ENCODE measurements at places on chromosomes 13 and 19.
A peak's percentile ranks its signal among the peaks of the same experiment; 100 is the strongest.

DNA sequence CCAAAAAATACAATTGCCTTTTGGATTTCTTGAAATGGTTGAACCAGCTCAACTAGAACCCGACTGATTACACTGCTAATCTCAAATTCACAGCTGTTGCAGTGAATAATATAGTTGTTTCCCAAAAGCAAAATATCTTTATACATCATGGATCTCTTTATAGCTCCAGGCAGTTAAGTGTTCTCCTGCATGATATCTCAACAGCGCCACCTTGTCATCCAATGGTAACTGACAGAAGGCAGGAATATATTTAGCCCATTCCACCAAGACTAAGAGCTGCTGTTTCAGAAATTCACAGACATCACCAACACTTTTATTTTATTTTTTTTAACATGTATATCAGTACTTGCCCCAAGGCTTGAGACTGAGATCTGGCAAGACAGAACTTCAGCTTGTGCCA lies 1141.0 kb upstream of the PRR20A start:
- DNase-seq = no peak

DNA sequence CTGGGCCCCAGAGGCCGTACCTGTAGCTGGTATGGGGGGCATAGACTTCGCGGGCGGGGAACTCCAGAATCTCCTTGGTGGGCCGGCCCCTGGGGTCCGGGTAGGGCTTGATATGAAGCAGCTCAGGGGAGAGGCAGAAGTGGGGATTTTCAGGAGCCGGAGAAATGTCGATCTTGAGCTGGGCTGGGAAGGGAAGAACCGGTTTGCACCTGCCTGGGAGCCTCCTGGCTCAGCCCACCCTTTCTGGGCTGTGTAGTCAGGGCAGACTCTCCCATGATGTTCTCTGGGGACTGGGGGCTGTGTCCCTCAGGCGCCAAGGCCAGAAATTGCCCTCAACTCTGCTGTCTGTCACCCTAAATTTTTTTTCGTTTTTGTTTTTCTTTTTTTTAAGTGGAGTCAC lies 2.6 kb downstream of the ANGPTL8 start:
- no peak for DNase-seq

DNA sequence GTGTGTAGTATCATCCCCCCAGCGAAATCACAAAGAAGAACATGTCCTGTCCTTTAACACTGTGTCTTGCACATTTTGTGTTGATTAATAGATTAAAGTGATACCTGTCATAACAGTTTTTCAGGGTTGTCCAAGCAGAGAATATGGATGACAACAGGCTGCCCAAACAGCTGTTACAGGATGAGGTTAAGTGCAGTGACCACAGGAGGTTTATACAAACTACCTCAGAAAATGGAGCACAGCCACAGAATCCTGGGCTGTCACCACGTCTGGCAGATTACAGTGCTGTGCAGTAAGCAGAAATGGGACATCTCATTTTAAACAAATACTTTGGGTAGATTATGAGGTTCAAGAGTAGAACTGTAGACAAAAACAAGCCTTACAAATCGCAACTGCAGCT lies 575.6 kb downstream of the DCT start:
- no peak for DNase-seq

GRCh38 chr19:32373585-32374295 lies 28.3 kb downstream of the ZNF507 start:
- no peak for DNase-seq

GRCh38 chr13:98994896-98995295 lies 17.0 kb upstream of the DOCK9 start:
- peak; percentile 77 for DNase-seq

DNA sequence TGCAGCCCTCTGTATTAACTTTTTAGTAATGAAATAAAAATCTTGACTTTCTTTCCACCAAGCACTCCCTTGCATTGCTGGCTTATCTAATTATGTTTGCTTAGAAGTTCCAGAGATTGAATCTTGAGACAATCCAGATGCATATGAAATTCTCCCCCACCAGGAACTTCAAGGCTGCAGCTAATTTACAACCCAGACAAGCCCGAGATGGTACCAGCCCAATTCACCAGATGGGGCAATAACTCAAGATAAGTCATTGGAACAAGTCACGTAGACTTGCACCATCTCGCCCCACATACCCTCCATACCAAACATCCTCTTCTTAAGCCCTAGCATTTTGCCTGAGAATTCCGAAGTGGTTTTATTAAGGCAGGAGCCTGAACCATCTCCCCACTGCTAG lies 29.0 kb downstream of the UTP14C start:
- DNase-seq = no peak

DNA sequence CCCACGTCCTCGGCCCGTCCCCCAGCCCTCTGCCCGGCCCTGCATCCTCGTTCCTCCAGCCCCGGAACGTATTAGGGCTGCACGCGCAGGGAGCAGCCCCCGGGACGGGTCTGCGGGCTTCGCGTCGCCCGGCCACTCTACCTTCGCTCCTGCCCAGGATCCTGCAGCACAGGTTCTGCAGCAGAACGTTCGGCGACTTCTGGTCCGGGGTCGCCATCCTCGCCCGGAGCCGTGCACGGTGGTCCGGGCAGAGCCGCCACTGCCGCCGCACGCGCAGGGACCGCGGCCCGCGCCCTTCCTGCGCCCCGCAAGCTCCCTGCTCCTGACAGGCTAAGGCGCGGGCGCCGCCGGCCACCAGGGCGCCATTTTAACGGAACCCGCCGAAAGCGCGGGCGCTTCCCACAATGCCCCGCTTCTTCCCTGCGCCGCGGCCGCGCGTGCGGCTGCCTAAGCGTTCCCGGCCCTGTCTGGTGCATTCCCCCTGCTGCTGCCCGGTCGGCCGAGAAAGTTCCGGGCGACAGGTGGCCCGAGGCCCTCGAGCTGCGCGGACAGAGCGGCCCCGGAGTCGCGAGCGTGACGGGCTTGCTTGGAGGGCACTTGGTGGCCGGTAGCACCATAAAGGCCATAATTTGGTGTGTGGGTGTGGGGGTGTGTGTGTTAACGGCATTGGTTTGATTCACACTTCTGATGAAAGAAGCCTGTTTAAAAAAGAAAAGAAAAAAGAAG lies at the start of gene TUBGCP3:
TUBGCP3 (minus strand) TSS at position 390 of the 726 bp plus-strand sequence; CDS start at position 217, 173 bp downstream.
- DNase-seq = peak; percentile 62

- no peak for DNase-seq
Observed at GRCh38 chr13:63512095-63512494, 2096.4 kb upstream of the PCDH20 start.

GRCh38 chr13:40595693-40596092 lies 70.7 kb downstream of the FOXO1 start:
- DNase-seq = no peak

DNA sequence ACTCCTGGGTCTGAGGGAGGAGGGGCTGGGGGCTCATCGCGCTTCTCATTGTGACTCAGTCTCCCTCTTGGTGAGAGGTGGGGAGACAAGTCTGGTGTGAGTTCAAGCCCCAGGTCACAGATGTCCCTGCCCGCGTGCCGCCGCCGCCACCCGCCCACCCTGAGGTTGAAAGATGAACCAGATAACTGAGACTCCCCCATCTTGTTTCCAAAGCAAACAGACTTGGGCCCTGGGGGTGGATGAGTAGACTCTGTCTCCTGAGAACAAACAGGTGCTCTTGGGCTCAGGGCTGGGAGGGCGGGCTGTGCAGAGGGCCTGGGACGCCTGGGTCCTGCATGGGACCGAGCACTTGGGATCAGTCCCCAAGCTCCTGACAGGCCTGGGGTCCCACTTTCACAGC lies 567 bp downstream of the SBK2 start:
- DNase-seq = no peak

DNA sequence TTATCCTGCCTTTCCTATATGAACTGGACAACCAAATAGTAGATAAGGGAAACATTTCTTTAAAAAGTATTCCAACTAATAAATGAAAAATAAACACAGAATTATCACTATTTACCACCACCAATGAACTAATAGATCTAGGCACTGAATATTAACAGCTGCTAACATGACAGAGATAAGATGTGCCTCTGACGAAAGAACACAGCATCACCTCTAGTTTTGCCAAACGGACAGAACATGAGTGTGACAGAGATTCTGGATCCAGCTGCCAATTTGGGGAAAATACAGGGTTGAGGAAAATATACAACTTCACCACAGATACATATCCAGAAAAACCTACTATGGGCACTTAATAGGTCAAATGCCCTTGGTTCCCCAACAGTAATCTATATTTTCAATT lies 18.0 kb downstream of the VPS36 start:
- DNase-seq = no peak

DNA sequence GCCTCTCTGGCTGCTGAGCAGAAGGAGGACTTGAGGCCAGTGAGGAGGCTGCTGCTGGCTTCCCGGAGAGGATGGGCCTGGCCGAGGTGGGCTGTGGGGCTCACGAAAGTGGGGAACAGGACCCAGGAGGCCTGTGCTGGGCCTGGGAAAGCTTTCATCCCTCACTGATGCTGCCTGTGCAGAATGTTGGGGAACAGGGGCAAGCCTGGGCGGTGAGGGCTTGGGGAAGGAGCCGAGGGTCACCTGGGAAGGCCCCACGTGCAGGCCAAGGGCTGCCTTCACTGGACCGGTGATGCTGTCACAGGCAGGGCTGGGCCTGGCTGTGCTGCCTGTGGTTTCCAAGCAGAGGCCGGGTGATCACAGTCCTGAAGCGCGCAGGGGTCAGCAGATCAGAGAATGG lies 9.4 kb downstream of the AP1M1 start:
- DNase-seq = no peak

DNA sequence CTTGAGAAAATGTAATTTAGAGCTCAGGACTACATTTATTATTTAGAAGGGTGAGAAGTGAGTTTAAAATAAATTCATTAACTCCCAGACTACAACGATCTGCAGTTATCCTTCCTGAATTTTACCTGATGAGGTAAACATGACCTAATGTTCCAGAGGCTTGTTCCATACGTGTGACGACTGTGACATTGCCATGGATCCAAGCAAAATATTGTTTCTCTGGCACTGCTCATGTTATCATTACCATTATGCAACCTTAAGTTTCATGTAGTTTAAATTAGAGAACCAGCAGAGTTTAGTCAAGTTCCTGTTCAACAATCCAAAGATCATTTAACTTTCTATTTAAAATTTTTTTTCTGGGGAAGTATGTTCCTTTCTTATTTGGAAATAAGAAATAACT lies 279.6 kb downstream of the KLF5 start:
- DNase-seq = no peak

- no peak for DNase-seq
Observed at GRCh38 chr19:45752639-45753038, 16.4 kb downstream of the SIX5 start.

DNA sequence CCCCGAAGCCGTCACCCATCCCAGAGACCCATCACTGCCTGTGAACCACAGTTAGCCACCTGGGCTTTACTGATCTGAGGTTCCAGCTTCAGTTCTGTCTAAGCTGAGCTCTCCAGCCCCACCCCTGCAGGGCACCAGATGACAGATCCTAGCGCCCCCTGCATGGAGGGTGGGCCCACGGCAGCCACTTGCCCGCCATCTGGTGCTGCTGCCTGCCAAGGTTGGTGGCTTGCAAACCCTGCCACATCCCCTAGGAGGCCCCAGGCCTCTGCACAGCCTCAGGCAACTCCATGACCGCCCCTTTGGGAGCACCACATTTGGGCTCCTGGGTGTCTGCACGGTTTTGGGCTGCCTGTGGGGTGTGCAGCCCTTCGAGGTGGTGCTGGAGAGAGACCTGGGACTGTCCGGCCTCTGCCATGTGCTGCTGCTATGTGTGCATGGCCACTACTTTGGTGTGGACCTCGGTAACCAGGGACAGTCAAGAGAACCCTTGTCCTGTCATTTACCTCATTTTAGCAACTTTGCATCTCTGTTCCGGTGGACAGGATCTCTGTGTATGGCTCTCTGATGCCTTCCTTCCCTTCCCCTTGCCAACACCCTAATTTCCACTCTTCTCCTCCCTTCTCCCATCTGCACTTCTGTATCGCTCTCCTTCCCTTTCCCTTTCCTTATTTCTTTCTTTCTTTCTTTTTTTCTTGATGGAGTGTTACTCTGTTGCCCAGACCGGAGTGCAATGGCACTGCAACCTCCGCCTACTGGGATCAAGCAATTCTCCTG lies 17.4 kb upstream of the SDHAF1 start:
- no peak for DNase-seq

GRCh38 chr13:90510319-90510718 lies 837.2 kb upstream of the MIR17HG start:
- no peak for DNase-seq

- no peak for DNase-seq
Observed at GRCh38 chr13:41199526-41199925, 5.2 kb upstream of the KBTBD7 start.

GRCh38 chr19:32669310-32669709 lies 5.7 kb downstream of the ANKRD27 start:
- DNase-seq = no peak

GRCh38 chr13:86737334-86737932 lies 933.7 kb upstream of the SLITRK5 start:
- no peak for DNase-seq

- DNase-seq = no peak
Observed at GRCh38 chr19:37346091-37346490, 24.8 kb upstream of the ZNF527 start.

- DNase-seq = no peak
Observed at GRCh38 chr13:109418111-109418510, 368.3 kb downstream of the IRS2 start.

GRCh38 chr19:4986056-4986455 lies 17.1 kb downstream of the KDM4B start:
- DNase-seq = no peak

- no peak for DNase-seq
Observed at GRCh38 chr13:47790755-47791154, 210.3 kb downstream of the SUCLA2 start.

DNA sequence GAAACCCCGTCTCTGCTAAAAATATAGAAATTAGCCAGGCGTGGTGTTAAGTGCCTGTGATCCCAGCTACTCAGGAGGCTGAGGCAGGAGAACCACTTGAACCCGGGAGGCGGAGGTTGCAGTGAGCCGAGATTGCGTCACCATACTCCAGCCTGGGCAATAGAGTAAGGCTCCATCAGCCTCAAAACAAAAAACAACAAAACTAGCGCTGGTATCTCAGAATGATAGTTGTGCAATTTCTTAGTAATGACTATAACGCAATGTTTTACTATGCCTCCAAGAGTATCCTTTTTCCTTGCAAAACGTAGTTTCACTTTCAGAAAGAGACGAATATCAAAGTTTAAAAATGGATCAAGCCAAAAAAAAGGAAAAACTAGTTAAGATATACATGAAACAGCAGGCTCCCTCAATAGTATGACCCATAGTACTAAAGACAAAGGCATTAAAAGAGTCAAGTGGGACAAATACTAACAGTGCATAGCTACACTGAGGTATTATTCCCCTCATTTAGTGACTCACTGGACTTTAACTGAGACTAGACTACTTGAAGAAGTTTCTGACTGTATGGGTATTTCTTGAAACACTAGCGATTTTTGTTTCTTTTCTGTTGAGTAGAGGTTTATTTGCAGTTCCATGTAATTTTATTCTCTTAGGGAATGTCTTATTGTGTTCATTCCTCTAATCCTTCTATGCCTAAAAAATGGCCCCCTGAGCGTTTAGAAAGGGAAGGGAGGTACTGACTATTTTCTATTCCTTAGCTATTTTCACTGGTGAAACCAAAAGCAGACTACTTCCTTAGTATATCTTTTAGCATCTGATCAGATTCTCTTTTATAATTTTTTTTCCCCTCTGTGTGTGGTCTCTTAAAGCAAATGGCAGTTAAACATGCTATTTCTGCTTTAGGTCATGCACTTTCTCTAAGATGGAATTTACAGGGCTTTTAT lies 10.4 kb upstream of the ITM2B start:
- peak; percentile 34 for DNase-seq

- DNase-seq = no peak
Observed at GRCh38 chr19:18049385-18049784, 37.3 kb downstream of the IL12RB1 start.

- no peak for DNase-seq
Observed at GRCh38 chr19:10418485-10419199, 1.7 kb upstream of the PDE4A start.

Measured in stimulated activated naive CD4-positive, alpha-beta T cell (primary cell).